ENCODE measurements at places on chromosomes 3 and 15. TPM values are rescaled to one million over a fixed set of nuclear protein-coding genes. Genes with fewer than 3 reads are reported as not detected.

RYR3 gene
- total RNA-seq: not detected

CHRNA7 gene
- 0.43 TPM for total RNA-seq

IQCF5 gene
- not detected for total RNA-seq

C15orf39 gene
- 45.6 TPM for total RNA-seq

MASP1 gene
- total RNA-seq: not detected

ZNF620 gene
- total RNA-seq: 4.5 TPM

ACKR2 gene
- total RNA-seq: 3.9 TPM

STXBP5L gene
- total RNA-seq: not detected

TICRR gene
- total RNA-seq: 20.6 TPM

XIRP1 gene
- not detected for total RNA-seq

Data from activated naive CD8-positive, alpha-beta T cell treated with anti-CD3 and anti-CD28 coated beads, Interleukin-2, amount 10 ng/mL, durations not matched to agents 7 days and 5 days (primary cell).